Stimulated activated CD4-positive, alpha-beta T cell treated with anti-CD3 and anti-CD28 coated beads, TNF-alpha, amount 100 ng/mL, for 24 hours (primary cell): ENCODE measurements at places on chromosomes 4 and X.
A peak's percentile ranks its signal among the peaks of the same experiment; 100 is the strongest.

DNA sequence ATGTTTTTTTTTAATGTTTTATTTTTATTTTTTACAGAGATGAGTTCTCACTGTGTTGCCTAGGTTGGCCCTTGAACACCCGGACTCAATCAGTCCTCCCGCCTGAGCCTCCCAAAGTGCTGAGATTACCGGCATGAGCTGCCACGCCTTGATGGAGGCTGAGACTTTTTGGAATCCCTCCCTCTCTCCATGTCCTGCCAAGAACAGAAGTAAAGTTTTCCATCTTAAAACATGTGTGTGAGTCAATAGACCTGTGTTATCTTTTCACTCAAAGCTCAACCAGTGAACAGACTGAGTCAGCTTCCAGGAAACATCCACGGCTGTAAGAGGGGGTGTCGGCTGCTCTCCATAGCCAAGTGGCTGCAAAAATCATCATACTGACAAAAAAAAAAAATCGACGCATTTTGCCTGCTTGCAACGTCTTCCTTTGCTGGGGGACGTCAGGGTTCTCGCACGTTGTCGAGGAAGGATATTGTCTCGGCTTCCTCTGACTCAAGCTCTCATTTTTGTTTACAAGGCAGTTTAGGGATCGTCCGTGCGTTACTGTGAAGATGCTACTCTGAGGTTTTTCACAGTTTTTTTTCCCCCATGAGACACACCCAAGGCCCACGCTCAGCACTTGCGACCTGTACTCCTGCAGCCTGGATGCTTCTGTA, 10.0 kb upstream of the ASMTL start:
- peak; percentile 62 for DNase-seq

GRCh38 chr4:157048248-157048647, 27.7 kb upstream of the GLRB start:
- DNase-seq: no peak

DNA sequence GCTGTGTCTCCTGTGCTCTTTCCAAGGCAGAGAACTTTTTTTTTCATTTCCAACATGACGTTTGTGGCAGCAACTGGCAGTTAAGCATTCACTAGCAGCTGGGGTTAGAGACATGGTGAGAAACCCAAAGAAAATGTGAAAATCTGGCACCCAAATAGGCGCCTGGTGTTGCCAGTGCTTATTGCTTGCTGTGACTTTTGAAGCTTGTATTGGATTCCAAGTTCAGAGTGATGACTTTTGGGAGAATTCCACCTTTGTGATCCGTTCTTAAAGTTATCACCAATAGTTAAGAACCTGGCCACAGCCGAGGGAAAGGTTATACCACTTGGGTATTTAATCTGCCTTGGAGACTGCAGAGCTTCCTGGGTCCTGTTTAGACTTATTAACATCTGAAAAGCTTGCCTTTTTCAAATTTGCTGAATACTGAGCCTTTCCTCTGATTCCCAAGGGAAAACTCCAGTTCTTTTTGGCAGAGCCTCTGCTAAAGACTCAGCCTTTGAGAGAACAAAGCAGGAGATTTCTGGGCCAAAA, 101.0 kb downstream of the OPHN1 start:
- no peak for DNase-seq

DNA sequence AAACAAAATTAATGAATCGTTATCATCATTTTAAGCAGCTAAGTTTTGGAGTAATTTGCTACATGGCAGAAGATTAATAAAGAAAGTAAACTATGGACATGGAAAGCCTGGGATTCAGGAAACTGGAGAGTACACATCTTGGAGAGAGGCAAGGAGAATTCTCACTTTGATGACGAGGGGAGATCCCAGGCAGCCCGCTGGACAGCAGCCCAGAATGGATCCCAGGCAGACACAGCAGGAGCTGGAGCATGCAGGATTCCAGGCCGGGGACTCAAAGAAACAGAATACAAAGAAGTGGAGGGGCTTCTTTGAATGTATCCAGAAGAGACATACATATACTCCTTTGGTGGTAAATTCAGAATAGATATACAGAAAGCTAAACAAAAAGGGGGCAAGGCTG, 118.0 kb upstream of the ATP6AP2 start:
- no peak for DNase-seq

DNA sequence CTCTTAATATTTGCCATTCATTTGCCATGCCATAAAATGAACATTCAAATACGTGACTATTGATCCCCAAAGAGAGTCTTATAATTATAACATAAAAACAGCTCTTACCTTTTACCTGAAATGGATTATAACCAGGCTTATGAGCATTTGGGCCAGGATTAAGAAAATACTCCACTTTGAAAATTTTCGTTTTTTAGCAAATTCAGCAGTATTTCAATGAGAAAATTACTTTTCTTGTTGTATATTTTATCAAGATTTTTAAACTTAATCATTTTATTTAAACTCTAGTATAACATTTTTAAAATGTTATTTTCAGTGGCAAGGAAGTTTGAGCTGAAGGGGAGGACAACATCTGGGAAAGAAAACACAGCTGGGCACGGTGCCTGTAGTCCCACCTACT, 59.0 kb upstream of the RAPGEF2 start:
- DNase-seq: no peak

DNA sequence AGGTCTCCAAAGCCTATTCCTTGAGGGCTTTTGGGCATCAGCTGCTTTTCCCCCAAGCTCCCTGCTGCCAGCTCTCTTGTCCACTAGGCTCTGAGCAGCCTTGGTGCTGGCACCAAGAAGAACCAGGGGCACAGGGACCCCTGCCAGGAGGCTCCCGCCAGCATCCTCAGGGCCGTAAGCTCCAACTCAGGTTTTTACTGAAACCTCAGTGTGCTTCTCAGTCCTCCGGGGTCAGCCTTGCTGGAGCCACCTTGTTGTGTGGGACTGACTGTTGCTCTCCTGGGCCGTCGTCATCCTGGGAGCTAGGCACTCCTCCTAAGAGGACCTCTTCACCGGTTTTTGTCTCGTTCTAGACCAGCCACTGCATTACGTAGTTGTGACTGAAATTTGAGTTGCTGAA, 38.9 kb downstream of the NOP14 start:
- no peak for DNase-seq

DNA sequence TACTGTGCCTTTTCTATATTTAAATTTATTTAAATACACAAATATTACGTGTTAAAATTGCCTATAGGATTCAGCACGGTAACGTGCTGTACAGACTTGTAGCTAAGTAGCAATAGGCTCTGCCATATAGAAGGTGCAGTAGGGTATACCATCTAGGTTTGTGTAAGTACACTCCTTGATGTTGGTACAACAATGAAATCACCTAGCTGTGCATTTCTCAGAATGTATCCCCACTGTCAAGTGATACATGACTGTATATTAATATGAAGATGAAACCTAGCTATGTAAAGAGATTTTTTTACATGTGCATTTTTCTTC, 431.2 kb downstream of the KCTD8 start:
- no peak for DNase-seq

GRCh38 chr4:36189511-36190226, 54.6 kb downstream of the ARAP2 start:
- no peak for DNase-seq

GRCh38 chrX:34223574-34223973, 91.5 kb upstream of the FAM47A start:
- DNase-seq: no peak

- no peak for DNase-seq
Observed at GRCh38 chr4:174266416-174266815, 17.1 kb downstream of the FBXO8 start.

- no peak for DNase-seq
Observed at GRCh38 chr4:136680271-136680670, 852.0 kb downstream of the PCDH18 start.
